ENCODE measurements at places on chromosomes 16 and 17. TPM values are rescaled to one million over a fixed set of nuclear protein-coding genes. Genes with fewer than 3 reads are reported as not detected.

The CDH11 gene
- total RNA-seq: not detected

The TBC1D3I gene
- total RNA-seq: 0.36 TPM

The MYH8 gene
- total RNA-seq: not detected

The NOL11 gene
- 89.1 TPM for total RNA-seq

The PABPN1L gene
- not detected for total RNA-seq

The ZPBP2 gene
- not detected for total RNA-seq

The IL17C gene
- total RNA-seq: not detected

The RAB26 gene
- not detected for total RNA-seq

The ITGAL gene
- 186 TPM for total RNA-seq

The SLC6A2 gene
- total RNA-seq: not detected

The KRT36 gene
- total RNA-seq: not detected

The HAGHL gene
- total RNA-seq: 9.2 TPM

The ALOX12 gene
- not detected for total RNA-seq

The GRAPL gene
- 26.2 TPM for total RNA-seq

The KRT20 gene
- total RNA-seq: not detected

The TMUB2 gene
- total RNA-seq: 33.3 TPM

The C16orf46 gene
- total RNA-seq: 0.55 TPM
